ENCODE measurements at places on chromosomes 13 and 19.
A peak's percentile ranks its signal among the peaks of the same experiment; 100 is the strongest.

- no peak for DNase-seq
Measured at GRCh38 chr13:30997697-30998096, 65.2 kb downstream of the TEX26 start.

DNA sequence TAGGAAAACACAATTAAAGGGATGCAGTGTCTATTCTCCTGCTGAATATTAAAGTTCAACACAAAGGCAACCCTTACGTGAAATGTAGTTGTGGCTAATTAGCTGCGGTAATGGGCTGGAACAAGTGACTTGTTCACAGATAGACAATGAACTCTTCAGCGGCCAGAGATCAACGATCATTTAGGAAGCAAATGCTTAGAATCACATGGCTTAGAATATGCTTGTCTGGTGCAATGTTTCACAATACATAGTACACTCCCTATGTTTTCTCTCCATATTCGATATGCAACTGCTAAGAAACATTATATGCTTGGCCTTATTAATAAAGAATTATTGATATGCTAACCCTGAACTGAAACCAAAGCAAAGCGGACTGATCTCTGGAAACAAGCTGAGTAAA lies 25.7 kb upstream of the MTUS2 start:
- DNase-seq = no peak

DNA sequence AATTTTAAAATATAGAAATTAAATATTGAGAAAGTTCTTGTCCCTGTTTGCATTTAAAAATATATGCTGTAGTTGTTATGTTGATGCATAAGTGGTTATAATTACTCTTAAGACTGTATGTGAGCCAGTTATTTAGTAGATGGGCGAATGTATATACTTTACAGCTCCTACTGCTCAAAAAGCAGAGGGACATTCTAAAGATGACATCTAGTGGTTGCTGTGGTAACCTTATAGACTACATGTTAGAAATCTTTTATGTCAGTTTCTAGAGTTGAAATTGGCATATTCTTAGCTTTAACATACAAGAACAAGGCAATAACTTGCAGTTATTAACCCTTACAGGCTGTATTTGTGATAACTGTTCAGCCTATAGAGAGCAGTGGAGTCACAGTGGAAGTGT lies 160.5 kb downstream of the OLFM4 start:
- DNase-seq = no peak

GRCh38 chr19:7549429-7550148 lies 14.1 kb downstream of the PNPLA6 start:
- DNase-seq = no peak

GRCh38 chr19:9797871-9798270 lies 21.0 kb downstream of the FBXL12 start:
- DNase-seq = no peak

- peak; percentile 88 for DNase-seq
Measured at GRCh38 chr13:50244713-50245574, 229.7 kb downstream of the KCNRG start.

DNA sequence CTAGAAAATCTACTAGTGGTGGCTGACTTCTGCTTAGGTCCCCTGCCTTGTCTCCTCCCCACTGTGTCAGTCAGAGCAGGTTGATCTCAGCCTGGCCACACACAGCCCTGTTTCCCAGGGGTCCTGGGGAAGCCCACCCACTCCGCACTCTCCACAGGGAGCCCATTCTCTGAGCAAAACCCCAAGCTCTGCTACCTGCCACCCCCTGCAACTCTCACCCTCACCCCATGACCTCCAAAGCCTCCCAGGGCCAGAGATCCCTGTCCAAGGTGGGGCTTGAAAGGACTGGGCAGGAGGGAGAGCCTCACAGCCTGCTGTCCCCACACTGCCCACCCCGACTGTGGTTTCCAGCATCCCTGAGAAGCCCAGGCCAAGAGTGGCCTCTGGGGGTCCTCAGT lies 58.8 kb upstream of the ZNF536 start:
- DNase-seq = no peak

GRCh38 chr13:97798171-97798821 lies 155.2 kb upstream of the IPO5 start:
- no peak for DNase-seq

DNA sequence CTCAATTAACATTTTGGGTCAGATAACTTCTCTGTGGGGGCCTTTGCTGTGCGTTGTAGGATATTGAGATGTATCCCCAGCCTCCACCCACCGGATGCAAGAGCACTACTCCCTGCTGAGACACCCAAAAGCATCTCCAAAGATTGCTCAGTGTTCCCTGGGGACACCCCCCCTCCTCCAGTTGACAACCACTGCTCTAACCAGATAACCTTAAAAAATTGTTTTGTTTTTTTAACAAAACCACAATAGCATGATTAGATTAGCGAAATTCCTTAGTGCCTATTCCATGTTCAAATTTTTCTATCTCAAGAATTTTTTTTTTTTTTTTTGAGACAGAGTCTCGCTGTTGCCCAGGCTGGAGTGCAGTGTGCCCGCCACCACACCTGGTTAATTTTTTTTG lies 2.6 kb upstream of the EPN1 start:
- DNase-seq = peak; percentile 38

DNA sequence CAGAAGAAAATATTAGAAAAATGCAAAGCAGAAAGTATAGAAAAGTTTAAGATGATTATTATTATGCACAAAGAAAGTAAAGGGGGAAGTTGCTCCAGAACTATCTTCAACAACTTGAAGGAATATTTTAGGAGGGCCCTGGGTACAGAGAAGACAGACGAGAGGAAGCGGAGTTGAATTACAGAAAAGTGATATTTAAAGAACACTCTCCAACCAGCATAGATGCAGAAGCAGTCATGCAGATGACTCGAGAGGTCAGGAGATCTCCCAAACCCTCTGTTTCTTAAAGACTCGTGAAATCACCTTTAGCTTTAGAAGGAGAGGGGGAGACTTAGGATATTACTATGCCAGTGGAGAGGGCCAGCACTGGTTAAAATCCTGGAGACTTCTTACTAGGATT lies 8.5 kb upstream of the SHISA2 start:
- no peak for DNase-seq

DNA sequence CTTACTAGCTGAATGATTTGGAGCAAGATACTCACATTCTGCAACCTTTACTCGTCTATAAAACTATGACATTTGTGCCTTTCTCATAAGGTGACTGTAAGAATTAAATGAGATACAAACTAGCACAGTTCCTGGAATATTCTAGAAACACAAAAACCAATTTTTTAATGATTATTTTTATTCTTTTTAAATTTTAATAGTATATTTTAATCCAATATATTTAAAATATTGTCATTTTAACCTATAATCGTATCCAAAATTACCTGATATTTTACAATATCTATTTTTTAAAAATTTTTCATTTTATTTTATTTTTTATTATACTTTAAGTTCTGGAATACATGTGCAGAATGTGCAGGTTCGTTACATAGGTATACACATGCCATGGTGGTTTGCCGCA lies 238.1 kb downstream of the OLFM4 start:
- no peak for DNase-seq

GRCh38 chr13:89239361-89240127 lies 1568.4 kb downstream of the SLITRK5 start:
- DNase-seq = peak; percentile 40

- peak; percentile 55 for DNase-seq
Measured at GRCh38 chr13:24683838-24684599, 3.8 kb downstream of the ATP12A start.

DNA sequence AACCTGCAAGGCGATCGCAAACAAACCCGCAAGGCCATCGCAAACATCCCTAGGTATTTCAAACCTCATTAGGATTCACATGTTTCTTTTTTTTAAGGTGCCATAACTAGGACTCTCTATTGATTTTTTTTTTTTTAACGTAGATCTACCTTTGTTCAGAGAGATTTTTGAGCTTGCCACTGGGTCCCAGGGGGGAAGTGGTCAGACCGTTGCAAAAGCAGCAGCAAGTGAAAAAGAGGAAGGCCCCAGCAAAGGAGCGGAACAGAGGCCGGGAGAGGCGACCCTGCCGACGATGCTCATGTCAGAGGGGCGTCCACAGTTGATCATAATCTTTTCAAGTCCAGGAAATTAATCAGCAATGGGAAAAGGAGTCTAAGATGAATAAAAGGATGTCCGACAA lies 32.7 kb upstream of the FLT1 start:
- no peak for DNase-seq

- no peak for DNase-seq
Measured at GRCh38 chr19:29380581-29380980, 145.2 kb upstream of the VSTM2B start.
